ENCODE measurements at places on chromosomes 13 and 19.

GRCh38 chr13:76020421-76020955 is 384.4 kb downstream of the LMO7 start:
- DNase-seq, result no peak

- DNase-seq, result no peak
These were observed 421.9 kb upstream of the PRR20A start for GRCh38 chr13:56718791-56719190.

DNA sequence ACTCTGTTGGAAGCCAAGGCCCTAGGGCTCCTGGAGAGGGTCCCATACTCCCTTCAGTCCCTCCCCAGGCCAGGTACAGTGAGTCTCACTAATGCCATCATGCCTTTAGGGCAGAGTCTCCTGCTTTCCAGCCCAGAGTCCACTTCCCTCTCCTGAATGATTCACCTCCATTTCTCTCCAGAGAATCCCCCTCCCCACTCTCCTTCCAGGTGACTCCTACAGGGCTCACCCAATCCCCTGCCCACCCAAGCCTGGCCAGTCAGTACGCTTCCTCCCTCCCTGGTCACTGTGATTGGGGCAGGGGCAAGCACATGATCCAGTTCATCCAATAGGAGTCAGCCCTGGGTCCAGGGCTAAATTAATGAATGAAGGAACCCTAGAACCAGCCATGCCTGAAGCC is 35.0 kb upstream of the PNMA8B start:
- DNase-seq, result no peak

DNA sequence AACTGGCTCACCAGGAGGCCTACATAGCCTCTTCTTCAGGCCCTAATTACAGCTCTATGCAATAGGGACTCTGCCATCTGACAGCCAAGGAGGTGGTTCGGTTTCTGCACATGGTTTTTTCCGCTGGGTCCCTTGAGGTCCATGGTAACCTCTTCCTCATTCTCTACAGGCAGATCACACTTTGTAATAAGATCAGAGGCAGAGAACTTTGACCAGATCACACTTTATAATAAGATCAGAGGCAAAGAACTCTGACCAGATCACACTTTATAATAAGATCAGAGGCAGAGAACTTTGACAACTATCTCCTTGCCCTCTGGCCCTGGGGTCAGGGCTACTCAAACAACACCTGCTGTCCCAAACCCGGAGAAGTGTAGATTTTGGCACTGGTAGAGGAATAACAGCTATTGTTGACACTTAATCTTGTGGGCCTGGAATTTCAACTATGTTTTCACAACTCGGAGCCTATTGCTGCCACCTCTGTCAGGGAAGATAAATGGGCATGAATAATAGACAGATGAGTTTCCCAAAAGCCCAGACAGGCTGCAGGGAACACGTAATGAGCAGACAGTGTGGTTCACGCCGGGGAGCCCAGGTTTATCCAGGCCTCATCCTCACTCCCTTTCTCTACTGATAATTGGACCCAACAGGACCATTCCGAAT is 246.1 kb downstream of the UQCRFS1 start:
- DNase-seq, result peak; percentile 32

- peak; percentile 40 for DNase-seq
These were observed 1.2 kb downstream of the KLF12 start for GRCh38 chr13:74132776-74133656.

DNA sequence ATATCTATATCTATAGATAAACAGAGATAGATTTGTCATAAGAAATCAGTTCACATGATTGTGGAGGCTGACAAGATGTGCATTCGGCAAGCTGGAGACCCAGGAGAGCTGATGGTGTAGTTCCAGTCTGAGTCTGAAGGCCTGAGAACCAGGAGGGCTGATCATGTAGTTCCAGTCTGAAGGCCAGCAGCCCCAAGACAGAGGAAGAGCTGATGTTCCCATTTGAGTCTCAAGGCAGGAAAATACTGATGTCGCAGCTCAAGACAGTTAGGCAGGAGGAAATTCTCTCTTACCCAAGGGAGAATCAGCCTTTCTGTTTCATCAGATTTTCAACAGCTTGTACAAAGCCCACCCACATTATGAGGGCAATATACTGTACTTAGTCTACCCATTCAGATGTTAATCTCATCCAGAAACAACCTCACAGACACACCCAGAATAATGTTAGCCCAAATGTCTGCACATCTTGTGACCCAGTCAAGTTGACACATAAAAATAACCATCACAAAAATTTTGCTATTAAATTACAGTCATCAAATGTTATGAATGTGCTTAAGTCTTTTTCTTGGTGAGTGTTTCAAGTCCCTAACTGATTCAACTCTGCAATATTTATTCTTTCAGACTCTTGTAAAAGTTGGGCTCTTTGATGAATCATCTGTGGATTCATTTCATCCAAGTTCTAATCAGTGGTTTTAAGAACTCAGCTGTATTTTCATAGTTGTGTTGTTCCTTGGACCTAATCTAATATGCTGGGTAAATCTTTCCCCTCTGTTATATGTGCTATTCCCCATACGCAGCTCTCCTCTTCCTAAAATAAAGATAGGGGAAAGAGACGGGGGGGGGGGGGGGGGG is 22.7 kb upstream of the LRCH1 start:
- peak; percentile 67 for DNase-seq

DNA sequence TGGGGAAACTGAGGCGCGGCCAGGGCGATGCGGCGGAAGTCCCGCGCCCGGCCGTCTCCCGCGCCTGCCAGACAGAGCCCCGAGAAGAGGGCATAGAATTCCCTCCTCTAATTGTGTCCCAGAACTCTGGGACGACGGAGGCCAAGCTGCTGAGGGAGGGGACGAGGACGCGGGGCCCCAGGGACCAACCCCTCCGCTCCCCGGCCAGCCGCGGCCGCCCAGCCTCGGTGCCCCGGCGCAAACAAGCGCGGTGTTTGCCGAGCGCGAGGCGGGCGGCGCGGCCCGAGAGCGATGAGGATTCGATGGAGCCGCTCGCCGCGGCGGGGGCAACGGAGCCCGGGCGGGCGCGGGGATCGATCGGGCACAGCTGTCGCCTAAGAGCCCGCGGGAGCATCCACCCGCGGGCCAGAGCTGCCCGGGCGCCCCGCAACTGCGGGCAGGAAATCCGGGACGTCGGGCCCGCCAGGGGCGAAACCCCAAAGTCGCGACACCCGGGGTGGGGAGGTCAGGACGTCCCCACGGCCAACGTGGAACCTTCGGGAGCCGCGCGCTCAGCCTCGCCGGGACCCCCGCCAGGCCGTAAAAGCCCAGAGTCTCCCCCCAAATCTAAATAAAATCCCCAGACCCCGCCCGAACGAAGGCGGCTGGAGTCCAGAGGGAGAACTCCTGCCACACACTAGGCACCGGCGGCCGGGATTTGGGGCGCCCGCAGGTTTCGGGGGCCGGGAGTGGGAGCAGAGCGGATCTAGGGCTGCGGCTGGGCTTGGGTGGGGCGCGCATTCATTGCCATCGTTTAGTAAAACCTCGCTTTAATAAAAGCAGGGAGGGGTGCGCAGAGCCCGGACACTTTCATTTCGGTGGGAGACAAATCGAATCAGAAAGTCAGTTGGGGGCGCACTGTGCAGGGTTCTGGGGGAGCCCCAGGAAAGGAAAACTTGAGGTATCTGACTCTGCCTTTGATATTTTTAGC is 3.6 kb upstream of the ONECUT3 start:
- DNase-seq, result no peak

GRCh38 chr13:21139374-21139773 is 37.0 kb downstream of the SKA3 start:
- DNase-seq, result no peak

- no peak for DNase-seq
These were observed 17.0 kb downstream of the F10 start for GRCh38 chr13:113139577-113139976.

DNA sequence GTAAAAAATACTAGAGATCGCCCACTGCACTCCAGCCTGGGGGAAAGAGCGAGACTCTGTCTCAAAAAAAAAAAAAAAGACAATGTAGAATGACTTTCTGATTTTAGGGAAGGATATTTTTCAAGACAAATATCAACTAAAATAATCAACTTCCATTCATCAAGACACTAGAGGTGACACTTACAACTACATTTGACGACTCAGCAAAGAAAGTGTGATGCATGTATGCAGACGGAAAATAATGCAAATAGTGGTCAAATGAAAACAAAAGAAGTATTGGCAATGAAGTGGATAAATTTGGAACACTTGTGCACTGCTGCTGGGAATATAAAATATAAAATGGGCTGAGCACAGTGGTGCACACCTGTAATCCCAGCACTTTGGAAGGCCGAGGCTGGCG is 12.2 kb downstream of the TMEM161A start:
- DNase-seq, result no peak

DNA sequence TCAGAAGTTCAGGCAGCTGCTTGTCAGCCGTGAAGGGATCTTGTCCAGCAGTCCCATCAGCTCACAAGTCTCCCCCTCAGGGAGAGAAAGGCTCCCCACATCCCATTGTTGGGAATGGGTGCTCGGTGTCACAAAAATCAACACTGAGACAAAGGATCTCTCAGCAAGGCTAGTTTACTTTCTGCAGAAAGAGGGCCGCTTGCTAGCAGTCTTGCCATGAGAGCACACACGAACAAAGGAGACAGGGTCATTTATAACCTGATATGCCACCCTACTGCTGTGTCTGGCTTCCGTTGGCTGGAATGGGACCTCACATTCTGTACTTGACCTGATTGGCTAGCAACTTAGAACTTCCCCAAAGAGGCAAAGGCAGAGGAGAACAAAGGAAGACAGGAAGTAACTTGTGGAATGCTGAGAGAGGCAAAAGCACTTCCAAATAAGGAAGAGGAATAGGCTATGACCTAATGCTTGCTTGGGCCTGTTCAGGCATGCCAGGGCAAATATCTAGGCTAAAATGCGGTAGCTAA is 8.7 kb upstream of the IGFL3 start:
- DNase-seq, result peak; percentile 98

- DNase-seq, result peak; percentile 98
These were observed 84.3 kb downstream of the NUFIP1 start for GRCh38 chr13:44904967-44905366.

- DNase-seq, result peak; percentile 42
These were observed 70.8 kb downstream of the LNX2 start for GRCh38 chr13:27549406-27549981.

- no peak for DNase-seq
These were observed 40.6 kb downstream of the KEAP1 start for GRCh38 chr19:10462557-10462956.

DNA sequence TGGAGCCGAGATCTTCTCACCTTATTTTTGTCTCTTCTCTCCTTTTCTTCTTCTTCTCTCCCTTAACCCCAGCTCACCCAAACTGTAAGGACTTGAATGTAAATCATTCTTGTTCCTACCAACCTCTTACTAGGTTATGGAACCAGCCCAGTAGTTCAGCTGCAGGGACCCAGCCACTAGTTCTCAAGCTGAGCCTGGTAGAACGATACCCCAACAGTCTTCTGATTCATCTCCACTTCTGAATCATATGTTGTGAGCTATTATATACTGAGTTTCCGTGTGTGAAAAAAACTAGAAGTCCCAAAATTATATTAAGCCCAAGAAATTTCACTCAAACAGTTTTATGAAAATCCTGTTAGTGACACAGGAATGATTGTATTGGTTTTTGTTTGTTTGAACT is 67.7 kb downstream of the DCT start:
- no peak for DNase-seq

GRCh38 chr13:106052200-106052767 is 483.2 kb downstream of the EFNB2 start:
- DNase-seq, result no peak

GRCh38 chr13:107185889-107186288 is 618.0 kb upstream of the ARGLU1 start:
- DNase-seq, result peak; percentile 16

GRCh38 chr19:9498183-9498902 is at the start of gene ZNF560:
ZNF560 (minus strand) TSS chr19:9498616; CDS start chr19:9475313, 23,303 bp downstream.
- DNase-seq, result peak; percentile 2

- peak; percentile 85 for DNase-seq
These were observed 89.2 kb downstream of the DHRS12 start for GRCh38 chr13:51714663-51715168.

All from cardiac fibroblast (primary cell).